CD4-positive, alpha-beta T cell treated with Interleukin-6 at 100 ng/mL for 8 hours (primary cell): ENCODE measurements at places on chromosomes 1 and 21.

GRCh38 chr1:7437608-7438395 lies 333.3 kb upstream of the VAMP3 start:
- DNase-seq: no peak

GRCh38 chr1:63679076-63679475 lies 85.9 kb downstream of the PGM1 start:
- no peak for DNase-seq

GRCh38 chr1:17773591-17774326 lies 18.6 kb downstream of the ACTL8 start:
- DNase-seq: no peak

DNA sequence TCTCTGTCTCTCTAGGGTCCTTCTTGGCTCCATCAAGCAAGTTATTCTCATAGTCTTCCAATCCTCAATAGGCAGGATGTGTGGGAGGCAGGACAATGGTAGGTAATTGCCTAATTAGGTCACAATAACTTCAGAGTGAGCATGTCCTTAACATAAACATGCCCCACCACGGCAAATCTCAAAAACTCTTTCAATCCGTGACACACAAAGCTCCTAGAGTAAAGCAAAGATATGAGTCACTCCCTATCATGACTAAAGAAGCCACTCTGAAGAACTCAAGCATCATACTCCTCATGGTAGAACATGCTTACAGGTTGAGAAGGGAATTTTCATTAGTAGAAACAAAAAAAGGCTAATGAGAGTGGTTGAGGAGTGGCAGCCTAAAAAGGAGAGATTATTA lies 4.9 kb downstream of the HAO2 start:
- DNase-seq: no peak

GRCh38 chr1:229943988-229944743 lies 122.9 kb upstream of the GALNT2 start:
- no peak for DNase-seq

DNA sequence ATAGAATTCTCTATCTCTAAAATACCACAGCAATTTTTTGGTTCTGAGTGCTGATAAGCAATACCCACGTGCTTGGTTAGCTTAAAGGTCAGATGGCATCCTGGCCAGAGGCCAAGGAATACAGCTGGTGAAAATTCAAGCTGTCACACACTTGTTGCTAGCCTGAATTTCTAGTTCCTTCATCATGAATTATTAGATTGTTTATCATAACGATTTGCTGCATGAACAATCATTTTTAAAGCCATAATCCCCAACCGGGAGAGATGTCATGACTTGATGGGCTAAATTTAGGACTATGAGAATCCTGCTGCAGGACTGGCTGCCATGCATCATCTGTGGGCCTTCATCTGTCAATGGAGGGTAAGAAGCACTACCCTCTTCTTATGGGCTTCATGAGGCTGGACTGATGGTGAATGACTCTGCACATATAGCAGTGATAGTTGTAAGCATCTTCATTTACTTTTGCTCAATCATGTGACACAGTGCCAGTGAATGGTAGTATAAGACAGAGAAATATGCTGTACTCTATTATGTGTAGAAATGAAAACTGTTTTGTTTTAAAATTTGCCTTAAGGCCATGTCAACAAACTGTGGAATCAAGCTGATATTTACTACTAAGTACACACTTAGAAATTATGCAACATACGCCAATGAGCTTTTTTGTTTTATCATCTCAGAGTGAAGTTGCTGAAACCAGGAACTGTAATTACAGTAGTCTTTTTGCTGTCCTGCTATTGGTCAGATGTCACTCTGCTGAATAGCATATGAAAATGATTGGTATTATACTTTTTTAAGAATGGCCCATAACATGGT lies 80.5 kb upstream of the RALGPS2 start:
- DNase-seq: no peak

- no peak for DNase-seq
Measured at GRCh38 chr21:34072145-34073031, 990 bp upstream of the MRPS6 start.

DNA sequence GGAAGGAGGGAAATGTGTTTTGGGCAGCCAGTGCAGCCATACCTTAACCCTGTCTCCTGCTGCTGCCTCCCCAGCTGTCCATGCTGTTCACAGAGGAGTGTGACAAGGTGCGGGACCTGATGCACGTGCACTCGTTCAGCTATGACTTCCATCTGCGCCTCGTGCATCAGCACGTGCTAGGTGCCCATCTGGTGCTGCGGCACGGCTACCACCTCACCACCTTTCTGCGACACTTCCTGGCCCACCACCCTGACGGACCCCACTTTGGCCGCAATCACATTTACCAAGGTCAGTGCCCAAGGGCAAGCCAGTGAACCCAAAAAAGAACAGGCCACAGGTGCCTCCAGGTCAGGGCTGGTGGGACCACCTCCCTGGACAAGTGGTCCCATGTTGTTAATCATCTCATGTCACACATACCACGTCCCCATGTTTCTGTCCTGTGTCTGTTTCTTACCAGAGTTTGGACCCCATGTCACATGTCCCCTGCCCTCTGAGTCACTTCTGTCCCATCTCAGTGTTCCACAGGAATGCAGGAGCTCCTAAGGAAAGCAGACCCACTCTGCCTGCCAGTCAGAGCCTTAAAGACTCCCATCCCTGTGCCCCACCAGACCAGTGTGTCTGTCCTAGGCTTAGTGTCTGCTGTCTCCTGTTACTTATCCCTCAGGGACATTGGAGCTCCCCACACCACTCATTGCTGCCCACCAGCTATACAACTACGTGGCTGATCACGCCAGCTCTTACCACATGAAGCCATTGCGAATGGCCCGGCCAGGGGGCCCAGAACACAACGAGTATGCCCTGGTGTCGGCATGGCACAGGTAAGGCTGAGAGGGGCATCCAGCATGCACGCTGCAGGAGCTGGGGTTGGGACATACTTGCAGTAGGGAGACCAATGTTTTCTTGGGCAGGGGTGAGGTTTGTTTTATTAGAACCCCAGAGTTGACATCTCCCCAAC lies 6.6 kb downstream of the HYI start:
- DNase-seq: no peak

- DNase-seq: no peak
Measured at GRCh38 chr1:11152755-11153154, 36.4 kb upstream of the ANGPTL7 start.

GRCh38 chr1:172578586-172578985 lies 45.6 kb downstream of the SUCO start:
- DNase-seq: no peak

GRCh38 chr1:93598861-93599439 lies 82.7 kb downstream of the BCAR3 start:
- no peak for DNase-seq

DNA sequence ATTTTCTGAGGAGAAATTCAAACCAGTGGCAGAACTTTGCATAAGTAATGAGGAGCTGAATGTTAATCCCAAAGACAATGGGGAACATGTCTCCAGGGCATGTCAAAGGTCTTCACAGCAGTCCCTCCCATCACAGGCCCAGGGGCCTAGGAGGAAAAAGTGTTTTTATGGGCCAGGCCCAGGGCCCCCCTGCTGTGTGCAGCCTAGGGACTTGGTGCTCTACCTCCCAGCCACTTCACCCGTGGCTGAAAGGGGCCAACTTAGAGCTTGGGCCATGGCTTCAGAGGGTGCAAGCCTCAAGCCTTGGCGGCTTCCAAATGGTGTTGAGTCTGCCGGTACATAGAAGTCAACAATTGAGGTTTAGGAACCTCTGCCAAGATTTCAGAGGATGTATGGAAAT lies 854.0 kb downstream of the LRRIQ3 start:
- DNase-seq: no peak

- DNase-seq: no peak
Measured at GRCh38 chr1:173430677-173431303, 46.3 kb upstream of the PRDX6 start.

DNA sequence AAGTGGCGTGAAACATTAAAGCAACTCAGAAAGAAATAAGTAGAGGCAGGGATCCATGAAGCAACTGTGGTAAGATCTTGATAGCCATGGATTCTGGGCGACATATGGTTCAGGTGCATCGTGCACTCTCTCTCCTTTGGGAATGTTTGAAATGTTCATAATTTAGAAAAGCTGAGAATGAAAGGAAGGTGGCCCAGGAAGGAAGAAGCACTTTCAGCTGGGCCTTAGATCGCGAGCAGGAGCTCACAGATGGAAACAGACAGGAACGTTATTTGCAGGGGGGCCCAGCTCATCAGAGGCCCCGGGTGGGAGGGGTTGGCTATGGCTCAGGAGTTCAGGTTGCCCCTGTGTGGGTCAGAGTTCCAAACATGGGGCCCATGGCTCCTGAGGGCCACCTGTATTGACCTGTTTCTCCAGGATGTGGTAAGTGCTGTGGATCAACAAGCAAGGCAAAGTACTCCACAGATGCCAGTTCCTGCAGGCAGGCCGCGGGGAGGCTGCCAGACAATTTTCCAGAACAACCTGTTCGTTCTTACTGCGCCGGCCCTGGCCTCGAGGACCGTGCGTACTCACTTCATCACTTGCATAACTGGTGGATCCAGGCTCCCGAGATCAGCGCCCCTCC lies 253.2 kb downstream of the TOMM20 start:
- DNase-seq: no peak

DNA sequence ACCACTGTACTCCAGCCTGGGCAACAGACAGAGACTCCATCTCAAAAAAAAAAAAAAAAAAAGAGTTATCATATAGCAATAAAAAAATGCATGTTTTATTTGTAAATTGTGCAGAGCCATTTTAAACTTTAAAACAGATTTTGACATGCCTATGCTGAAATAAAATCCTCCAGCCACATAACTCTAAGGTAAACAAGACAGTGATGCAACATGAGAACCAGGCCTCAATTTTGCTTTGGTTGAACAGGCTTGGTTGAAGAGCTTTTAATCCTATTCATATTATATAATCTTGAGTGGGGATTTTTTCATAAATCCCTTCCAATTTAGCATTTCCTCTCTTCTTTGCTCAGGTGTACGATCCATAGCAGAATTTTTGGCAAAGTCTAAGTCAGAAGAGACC lies 26.1 kb downstream of the ARMH1 start:
- no peak for DNase-seq

DNA sequence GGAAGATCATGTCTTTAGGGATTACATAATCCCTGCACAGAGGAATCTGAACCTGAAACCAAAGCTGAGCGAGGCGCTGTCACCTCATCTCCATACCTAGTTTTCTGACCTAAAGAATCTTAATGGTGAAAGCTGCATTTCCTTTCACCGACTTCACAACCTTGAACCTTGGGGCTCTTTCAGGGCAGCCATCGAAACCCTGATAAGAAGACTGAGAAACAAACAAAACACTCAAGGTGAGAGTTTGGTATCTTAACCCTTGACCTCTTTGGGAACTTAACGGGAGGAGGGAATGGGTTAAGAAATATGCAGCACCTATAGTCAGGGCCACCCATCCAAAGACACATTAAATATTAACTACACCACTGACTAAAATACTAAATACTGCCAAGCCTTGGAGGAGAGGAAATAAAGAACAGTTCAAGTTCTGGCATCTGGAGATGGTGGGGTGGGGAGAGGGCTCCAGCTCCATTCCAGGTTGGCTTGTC lies 2.0 kb downstream of the C1orf116 start:
- DNase-seq: no peak

- no peak for DNase-seq
Measured at GRCh38 chr1:232438476-232438875, 191.5 kb downstream of the SIPA1L2 start.

DNA sequence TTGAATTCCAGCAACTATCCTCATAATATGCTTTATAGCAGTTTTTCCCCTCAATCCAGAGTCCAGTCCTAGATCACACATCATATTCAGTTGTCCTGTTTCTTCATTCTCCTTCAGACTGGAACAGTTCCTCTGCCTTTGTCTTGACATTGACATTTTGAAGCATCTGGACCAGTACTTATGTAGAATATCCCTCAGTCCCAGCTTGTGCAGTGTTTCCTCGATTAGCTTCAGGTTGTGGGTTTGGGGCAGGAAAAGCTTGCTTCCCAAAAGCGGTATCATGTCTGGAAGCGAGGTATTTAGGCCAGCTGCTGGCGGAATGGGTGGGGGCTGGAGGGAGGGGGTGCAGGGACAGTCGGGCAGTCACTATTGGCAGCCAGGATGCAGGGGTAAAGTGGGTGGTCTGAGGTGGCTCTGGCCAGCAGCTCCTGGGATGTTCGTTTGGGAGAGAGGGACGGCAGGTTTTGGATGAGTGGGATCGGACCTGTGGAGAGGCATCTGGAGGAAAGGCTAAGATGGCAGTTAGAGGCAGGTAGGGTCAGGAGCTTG lies 6.5 kb downstream of the THEMIS2 start:
- no peak for DNase-seq

GRCh38 chr1:41347276-41347675 lies 14.0 kb upstream of the FOXO6 start:
- no peak for DNase-seq

DNA sequence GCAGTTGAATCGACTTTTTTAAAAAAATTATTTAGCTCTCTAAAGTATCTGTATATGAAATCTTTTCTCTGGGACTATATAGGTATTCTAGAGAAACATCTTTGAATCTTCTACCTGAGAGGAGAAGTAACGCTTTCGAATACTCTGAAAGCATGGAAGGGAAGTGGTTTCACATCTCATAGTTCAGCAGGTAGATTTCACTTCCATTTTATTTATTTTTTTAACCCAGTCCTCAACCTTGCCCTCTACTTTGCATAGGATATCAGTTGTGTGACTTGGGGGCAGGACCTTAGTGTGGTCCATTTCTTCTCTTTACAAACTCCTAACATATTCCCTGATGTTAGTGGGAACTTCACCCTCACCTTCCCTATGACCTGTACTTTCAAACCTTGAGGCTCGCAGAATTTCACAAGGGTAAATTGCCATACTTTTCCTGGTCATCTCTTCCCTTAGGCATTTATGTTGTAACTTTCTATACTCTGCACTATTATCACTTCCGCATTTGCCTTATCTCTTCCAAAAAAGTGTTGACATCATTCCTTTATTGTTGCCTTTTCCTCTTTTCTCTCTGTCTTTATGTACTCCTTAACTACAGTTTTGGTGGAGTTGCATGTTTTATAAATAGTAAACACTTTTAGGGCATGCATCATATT lies 1208.5 kb upstream of the ADGRL4 start:
- no peak for DNase-seq

GRCh38 chr1:58543260-58543659 lies 3.3 kb downstream of the OMA1 start:
- DNase-seq: no peak

DNA sequence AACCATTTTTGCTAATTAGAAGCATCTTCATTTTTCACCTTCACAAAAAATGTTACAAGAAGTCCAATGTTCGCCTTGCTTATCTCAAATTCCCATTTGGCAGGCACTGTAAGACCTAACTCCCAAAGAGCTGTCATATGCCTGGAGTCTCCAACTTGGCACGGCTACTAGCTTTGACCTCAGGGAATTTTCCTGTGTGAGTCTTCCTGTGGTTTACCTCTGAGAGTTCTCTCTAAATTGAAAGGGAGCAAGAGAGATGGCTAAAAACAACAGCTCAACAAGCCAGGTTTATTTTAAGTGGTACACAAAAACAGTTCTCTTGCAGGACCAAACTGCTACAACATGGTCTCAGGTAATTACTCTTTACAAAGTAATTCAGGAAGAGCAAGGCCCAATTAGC lies 756.0 kb upstream of the ADGRL2 start:
- no peak for DNase-seq

GRCh38 chr1:45995298-45995697 lies 137.1 kb downstream of the PIK3R3 start:
- DNase-seq: no peak
